ENCODE measurements at places on chromosomes 5 and 9. TPM values are rescaled to one million over a fixed set of nuclear protein-coding genes. Genes with fewer than 3 reads are reported as not detected.
A peak's percentile ranks its signal among the peaks of the same experiment; 100 is the strongest.

- no peak for DNase-seq
These were observed 107.6 kb downstream of the MUSK start for GRCh38 chr9:110776221-110776620.

GRCh38 chr5:114447084-114447773 lies 85.4 kb downstream of the KCNN2 start:
- no peak for DNase-seq

TRIM52 gene
- 8.7 TPM for polyA plus RNA-seq

- no peak for DNase-seq
These were observed 198.8 kb downstream of the ADAMTSL1 start for GRCh38 chr9:18672706-18673105.

N4BP3 gene
- polyA plus RNA-seq = 0.29 TPM

FRRS1L gene
- 0.14 TPM for polyA plus RNA-seq

TMEM215 gene
- polyA plus RNA-seq = not detected

DNA sequence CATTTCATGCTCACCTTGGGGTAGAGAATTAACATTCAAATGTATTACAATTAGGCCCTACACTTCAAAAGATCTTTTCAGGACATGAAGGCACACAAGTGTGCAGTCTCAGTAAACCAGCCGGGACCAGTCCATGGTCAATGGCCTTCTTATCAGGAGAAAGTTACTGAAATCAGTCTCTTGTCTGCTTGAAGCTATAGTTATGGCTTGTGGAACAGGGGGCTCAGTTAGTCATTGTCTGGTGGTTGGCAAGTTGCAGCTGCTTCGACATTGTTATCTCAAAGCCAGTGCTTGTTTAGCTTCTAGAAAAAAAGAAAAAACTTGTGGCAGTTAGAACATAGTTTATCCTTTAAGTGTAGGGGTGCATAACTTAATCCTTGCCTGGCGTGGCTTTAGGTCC lies 213.1 kb upstream of the ACO1 start:
- no peak for DNase-seq

- no peak for DNase-seq
These were observed 85.4 kb downstream of the ADAMTS2 start for GRCh38 chr5:179259731-179260323.

DNA sequence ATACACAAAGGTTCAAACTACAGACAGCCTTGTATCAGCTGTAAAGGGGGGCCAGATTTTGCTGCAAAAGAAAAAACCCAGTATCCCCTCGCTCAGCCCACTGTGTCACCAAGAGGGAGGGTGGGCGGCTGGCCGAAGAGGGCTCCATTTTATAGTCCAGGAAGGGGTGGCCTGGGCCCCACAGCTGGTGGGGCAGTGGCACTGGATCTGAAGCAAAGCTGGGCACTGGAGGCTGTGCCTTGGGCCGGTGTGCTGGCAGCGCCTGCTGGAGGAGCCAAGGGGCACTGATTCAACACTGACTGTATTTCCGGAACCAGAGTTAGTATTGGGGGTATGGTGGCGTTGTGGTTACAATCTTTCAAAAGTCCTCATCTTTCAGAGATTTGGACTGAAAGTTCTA lies 9.1 kb downstream of the BRD3 start:
- DNase-seq = no peak

- DNase-seq = no peak
These were observed 198.2 kb downstream of the KIF4B start for GRCh38 chr5:155211764-155212163.

- DNase-seq = no peak
These were observed 1653.1 kb upstream of the CDH9 start for GRCh38 chr5:28691526-28691925.

PCDHB7 gene
- 0.62 TPM for polyA plus RNA-seq

- no peak for DNase-seq
These were observed 124.7 kb upstream of the SEMA6A start for GRCh38 chr5:116699332-116699731.

DNA sequence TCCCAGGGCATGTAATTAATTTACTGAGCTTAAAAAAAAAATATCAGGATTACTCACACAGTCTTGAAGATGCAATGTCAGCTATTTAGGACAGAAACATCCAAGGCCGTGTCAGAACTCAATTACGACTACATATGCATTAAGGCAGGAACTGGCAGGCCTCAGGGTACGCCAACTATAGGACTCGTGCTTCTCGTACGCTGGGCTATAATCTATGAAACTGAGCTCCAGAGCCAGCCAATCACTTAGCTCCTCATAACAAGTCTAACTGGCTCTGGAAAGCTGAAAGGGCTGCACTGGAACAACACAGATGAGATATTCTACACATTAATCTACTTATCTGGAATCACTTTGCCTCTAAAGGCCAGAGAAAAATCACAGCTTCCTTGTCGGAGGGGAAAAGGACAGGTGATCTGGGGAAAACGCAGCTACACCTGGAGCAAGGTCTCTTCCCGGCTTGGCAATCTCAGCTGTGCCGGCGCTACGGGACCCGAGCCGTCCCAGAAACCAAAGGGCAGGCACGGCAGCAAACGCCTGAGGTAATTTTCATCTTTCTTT lies 212.0 kb downstream of the DEPDC1B start:
- no peak for DNase-seq

SLC34A1 gene
- polyA plus RNA-seq = not detected

GRCh38 chr9:110672873-110673510 lies 4.4 kb downstream of the MUSK start:
- no peak for DNase-seq

GRCh38 chr9:124372038-124372437 lies 43.2 kb downstream of the PSMB7 start:
- DNase-seq = no peak

RANBP6 gene
- 13.3 TPM for polyA plus RNA-seq

CYSRT1 gene
- 0.56 TPM for polyA plus RNA-seq

- DNase-seq = no peak
These were observed 85.6 kb downstream of the APTX start for GRCh38 chr9:32915802-32916201.

- no peak for DNase-seq
These were observed 69.0 kb downstream of the SECISBP2 start for GRCh38 chr9:89387197-89387849.

- peak; percentile 29 for DNase-seq
These were observed 33.4 kb downstream of the GRIA1 start for GRCh38 chr5:153523831-153524230.

STPG3 gene
- polyA plus RNA-seq = not detected

HACD4 gene
- polyA plus RNA-seq = 8.5 TPM

- no peak for DNase-seq
These were observed 427 bp downstream of the SERINC5 start for GRCh38 chr5:80255431-80255810.

PRRX2 gene
- polyA plus RNA-seq = 15.0 TPM

SEMA6A gene
- polyA plus RNA-seq = 0.30 TPM

VCP gene
- polyA plus RNA-seq = 386 TPM

DNA sequence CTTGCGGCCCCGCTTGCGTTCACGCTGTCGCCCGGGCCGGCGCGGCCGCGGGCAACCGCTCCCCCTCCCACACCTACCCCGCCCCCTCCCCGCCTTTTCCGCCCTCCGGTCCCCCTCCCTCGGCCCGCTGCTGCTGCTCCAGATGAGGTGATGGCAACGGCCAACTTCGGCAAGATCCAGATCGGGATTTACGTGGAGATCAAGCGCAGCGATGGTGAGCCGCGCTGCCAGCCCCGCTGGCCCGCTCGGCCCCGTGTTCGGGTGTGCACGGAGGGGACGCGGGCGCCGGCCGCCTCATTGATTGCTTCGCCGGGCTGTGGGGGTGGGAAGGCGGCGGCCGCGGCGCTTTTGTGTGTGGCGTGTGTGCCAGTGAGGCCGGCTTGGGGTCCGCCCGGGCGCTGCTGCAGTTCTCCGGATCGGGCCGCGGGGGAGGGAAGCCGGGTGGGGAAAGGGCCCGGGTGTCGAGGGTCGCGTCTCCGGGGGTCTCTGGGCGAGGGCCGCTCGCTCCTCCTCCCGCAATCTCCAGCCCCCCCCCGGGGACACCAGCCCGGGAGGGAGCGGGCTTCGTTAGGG lies 403 bp downstream of the KIF2A start:
- DNase-seq = no peak

SLC45A2 gene
- not detected for polyA plus RNA-seq

ELAVL2 gene
- polyA plus RNA-seq = 0.05 TPM

DNA sequence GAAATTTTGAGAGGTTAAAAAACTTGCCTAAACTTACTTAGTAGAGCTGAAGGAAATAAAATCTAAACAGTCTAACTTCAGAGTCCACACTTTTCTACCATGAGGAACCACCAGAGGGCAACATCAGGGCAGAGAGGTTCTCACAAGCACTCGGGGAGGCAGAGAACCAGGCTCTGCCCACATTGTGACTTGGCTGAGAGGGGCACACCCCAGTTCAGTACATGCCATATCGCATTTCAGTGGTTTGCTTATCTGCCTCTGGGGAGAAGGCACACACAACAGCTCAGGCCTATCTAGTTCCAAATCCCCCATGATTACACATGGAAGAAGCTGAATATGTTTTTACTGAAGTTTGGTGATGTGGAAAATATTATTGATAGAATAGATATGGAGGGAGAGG lies 49.2 kb downstream of the EQTN start:
- DNase-seq = peak; percentile 11

DNA sequence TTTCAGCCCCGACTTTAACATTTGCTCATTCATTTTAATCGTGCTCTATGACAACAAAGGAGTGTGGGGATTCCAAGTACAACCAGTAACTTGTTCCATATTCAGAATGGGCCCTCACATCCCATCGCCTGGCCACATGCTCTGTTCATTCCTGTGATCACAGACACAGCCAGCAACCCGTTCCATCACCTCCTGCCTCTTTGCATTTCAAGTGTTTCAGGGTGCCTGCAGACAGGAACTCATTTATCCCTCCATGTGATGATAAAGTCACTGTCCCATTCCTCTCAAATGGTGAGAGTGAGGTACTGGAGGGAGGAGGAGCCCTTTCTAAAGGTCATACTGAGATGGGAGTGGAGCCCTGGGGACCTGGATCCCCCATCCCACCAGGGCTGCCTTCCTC lies 571.1 kb downstream of the MAT2B start:
- DNase-seq = no peak

- DNase-seq = no peak
These were observed 623 bp downstream of the FLT4 start for GRCh38 chr5:180648658-180649296.

- DNase-seq = no peak
These were observed 46.9 kb downstream of the ADAMTS2 start for GRCh38 chr5:179298181-179298993.

DNA sequence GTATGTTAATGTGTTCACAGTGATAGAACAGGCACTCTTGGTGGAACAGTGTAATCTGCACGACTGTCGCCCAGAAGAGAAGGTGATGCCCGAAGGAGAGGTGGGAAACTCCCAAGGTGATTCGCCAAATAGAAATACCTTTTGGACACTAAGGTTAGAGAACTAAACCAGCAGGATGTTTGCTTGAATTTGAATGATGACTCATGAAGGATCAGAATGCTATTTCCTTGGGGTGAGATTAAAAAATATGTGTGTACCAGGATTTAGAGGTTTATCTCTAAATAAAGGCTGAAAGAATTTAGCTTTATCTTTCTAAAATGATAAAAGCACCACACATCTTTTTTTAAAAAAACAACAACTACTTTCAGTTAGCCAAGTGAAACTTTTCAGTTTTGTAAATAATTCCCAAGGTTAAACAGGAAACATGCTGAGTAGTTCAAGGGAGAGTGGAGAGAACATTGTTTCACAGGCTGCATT lies 297.4 kb upstream of the TAS2R1 start:
- no peak for DNase-seq

HAVCR1 gene
- 0.29 TPM for polyA plus RNA-seq

Measured in AG04450 (cell line).